ENCODE measurements at places on chromosomes 13 and 19.

- DNase-seq = no peak
Measured at GRCh38 chr13:113216254-113217048, 7.0 kb downstream of the CUL4A start.

- DNase-seq = no peak
Measured at GRCh38 chr19:52963247-52963618, 552 bp upstream of the ZNF816 start.

- no peak for DNase-seq
Measured at GRCh38 chr19:8469613-8470368, 25.0 kb downstream of the HNRNPM start.

DNA sequence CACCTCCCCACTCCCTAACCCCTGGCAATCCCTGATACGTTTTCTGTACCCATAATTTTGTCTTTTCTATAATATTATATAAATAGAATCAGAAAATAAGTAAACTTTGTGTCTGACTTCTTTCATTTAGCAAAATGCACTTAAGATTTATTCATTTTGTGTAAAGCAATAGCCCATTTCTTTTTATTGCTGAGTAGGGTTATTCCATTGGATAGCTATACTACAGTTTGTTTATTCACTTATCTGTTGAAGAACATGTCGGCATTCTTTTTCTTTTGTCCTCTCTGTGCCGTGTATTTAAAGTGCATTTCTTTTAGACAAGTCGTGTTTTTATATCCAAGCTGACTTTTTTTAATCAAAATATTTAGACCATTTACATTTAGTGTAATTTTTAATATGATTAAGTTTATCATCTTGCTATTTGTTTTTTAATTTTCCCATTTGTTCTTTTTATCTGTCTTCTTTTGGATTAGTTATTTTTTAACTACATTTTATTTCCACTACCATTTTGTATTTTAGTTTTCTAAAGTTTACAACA lies 176.4 kb upstream of the TSHZ3 start:
- DNase-seq = no peak

DNA sequence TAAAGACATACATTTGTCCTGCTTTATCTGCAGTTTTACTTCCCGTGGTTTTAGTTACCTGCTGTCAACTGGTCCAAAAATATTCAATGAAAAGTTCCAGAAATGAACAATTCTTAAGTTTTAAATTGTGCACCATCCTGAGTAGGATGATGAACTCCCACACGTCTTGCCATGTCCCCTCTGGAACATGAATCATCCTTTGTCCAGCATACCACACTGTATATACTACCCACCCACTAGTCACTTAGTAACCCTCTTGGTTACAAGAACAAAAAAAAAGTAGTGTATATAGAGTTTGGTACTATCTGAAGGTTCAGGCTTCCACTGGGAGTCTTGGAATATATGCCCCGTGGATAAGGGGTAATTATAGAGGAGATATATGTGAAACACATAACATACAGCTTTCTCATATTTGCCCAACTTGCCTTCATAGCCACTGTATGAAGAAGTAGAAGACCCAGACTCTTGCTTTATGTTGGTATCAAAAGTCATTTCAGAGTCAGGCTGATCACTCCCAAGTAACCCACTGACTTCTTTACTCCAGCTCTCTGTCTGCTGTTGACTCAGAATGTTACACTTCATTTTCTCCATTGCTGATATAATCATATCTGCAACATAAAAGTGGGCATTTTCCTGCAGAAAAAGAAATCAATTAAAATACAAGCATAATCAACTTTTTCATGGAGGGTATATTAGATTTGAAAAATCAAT lies 19.3 kb downstream of the RUBCNL start:
- DNase-seq = no peak

DNA sequence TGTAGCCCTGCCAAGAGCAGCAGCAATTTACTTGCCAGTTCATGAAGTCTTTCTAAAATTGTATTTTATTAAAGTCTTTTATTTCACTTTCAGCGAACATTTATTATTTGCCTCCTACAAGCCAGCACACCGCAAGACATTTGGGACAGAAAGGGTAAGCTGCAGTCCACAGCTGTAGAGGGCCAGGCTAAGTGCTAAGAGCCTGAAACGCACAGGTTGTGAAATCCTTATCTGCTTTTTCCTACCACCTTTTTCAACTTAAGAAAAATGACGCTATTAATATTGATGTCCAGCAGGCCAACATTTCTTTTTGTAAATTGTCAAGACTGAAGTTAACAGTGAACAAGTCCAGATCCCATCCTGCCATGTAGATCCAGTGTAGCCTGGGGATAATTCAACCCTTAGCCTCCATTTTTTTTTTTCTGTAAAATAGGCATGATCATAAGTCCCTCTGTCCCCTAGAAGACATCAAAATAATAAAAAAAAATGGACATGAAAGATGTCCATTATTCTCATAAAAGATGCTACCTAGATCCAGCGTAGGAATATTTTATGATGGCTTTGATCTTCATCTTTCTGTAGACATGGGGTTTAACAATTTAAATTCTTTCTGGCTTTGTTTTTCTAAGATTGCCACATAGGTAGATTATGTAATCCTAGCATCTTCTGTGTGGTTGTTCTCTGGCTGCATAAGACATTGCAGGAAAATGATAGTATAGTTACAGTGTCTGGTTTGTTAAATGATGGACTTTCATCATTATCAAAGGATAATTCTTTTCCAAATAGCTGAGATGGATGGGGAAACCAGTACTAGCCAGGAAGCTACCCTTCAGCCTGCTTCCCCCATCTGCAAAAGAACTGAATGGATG lies 128.4 kb downstream of the SHISA2 start:
- DNase-seq = no peak

DNA sequence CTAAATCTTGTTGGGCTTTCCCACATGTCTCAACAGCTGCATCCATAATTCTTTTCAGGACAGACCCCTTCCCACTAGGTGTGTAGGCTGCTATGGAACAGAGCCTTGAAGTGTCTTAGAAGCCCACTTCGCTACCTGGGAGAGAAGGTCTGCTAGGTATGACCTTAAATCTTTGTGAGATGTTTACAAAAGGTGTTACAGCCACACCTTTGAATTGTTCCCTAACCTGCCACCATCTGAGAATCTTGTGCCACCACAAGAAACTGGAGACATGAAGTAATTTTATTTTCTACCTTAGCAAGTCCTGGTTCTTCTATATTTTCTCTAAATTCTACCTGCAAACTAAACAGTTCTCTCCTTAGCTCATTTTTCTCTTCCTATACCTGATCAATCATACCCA lies 67.4 kb upstream of the IL17D start:
- DNase-seq = no peak

DNA sequence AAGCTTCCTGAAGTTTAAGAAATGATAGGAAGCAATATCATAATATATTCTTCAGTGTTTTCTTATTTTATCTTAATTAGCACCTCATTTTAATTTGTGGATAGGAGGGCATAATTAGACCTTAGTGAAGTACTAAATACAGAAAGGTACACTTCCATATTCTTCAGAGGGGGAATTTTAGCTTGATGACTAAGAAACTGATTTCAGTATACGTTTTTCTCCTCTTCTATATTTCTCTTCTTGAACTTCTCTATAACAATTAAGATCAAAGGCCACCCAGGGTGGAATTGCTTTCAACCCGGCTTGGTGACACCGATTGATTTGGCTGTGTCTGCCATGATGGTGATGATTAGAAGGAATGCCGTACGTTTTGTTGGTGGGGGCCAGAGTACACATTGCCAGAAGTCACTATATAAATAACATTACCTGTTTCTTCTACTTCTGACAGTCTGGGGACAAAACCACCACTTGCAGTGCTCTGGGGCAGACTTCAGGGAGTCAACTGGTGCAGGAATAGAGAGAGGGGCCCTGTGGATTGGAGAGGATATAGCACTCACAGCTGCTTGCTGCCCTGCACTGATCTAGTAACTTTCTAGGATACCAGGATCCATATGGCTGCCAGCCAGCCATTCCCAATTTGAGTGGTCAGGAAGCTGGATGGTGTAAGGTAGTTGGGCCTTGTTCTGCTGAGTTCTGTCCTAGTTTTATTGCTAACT lies 73.8 kb downstream of the SPATA13 start:
- no peak for DNase-seq

GRCh38 chr19:14167576-14168138 lies 31.3 kb upstream of the ASF1B start:
- peak; percentile 42 for DNase-seq

DNA sequence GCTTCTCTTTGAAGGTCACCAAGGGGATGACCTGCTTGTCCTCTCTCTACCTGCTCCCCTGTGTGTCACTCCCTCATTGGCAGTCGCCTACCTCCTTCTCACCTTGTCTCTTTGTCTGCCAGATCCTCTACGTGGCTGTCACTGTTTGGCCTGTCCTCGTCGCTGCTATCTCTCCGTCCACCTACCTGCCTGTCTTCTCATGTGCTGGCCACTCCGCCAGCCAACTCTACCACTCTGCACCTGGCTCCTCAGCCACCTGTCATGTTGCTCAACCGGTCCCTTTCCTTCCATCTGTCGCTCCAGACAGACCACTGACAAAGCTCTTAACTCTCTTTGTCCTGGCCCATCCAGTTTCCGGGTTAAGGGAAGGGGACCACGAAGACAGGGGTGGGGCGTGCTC lies at the start of gene KLK12:
Gene KLK12, minus strand, starts transcription at position 299 of the 400 bp plus-strand sequence. CDS start 381 bp downstream, outside the sequence.
- no peak for DNase-seq

GRCh38 chr13:80116107-80116506 lies 224.8 kb downstream of the SPRY2 start:
- DNase-seq = no peak

Data from CD4-positive, alpha-beta memory T cell (primary cell).